Bronchial smooth muscle cell (primary cell): ENCODE measurements at places on chromosomes 6 and 20. TPM values are rescaled to one million over a fixed set of nuclear protein-coding genes. Genes with fewer than 3 reads are reported as not detected.

The HLA-DMB gene
- total RNA-seq: 0.09 and 0.79 TPM in 2 replicates

The IL17A gene
- not detected in 2 replicates for total RNA-seq

The PM20D2 gene
- total RNA-seq: 0.63 and 1.2 TPM in 2 replicates

The HLA-A gene
- total RNA-seq: 288 and 366 TPM in 2 replicates

The BNIP5 gene
- total RNA-seq: under 0.01 TPM in 1 of 2 replicates, not detected in the other

The MLN gene
- total RNA-seq: not detected in 2 replicates

The DAAM2 gene
- 2.3 and 4.7 TPM in 2 replicates for total RNA-seq

The CDSN gene
- total RNA-seq: not detected in 2 replicates

The SLC17A4 gene
- total RNA-seq: not detected in 2 replicates

The SLC32A1 gene
- total RNA-seq: not detected in 2 replicates

The RBBP9 gene
- total RNA-seq: 12.3 and 17.6 TPM in 2 replicates

The RBPJL gene
- total RNA-seq: not detected in 2 replicates

The RBL1 gene
- total RNA-seq: 4.1 and 8.3 TPM in 2 replicates

The UBD gene
- 0.09 and 0.16 TPM in 2 replicates for total RNA-seq

The SAMD10 gene
- 0.34 and 0.47 TPM in 2 replicates for total RNA-seq

The MRPL14 gene
- 31.3 and 54.1 TPM in 2 replicates for total RNA-seq

The GMPR gene
- 4.4 and 5.8 TPM in 2 replicates for total RNA-seq

The SSTR4 gene
- total RNA-seq: not detected in 2 replicates

The ECT2L gene
- total RNA-seq: 0.09 and 0.16 TPM in 2 replicates

The SLC22A3 gene
- total RNA-seq: under 0.01 and 0.09 TPM in 2 replicates

The CCM2L gene
- total RNA-seq: not detected in 2 replicates

The TRERF1 gene
- total RNA-seq: 4.0 and 4.7 TPM in 2 replicates

The ARMH2 gene
- not detected in 2 replicates for total RNA-seq

The ISM1 gene
- under 0.01 and 0.09 TPM in 2 replicates for total RNA-seq

The NCOA5 gene
- 5.4 and 7.2 TPM in 2 replicates for total RNA-seq
